Neuronal stem cell (in vitro differentiated cells): ENCODE measurements at places on chromosomes 5 and 9.

DNA sequence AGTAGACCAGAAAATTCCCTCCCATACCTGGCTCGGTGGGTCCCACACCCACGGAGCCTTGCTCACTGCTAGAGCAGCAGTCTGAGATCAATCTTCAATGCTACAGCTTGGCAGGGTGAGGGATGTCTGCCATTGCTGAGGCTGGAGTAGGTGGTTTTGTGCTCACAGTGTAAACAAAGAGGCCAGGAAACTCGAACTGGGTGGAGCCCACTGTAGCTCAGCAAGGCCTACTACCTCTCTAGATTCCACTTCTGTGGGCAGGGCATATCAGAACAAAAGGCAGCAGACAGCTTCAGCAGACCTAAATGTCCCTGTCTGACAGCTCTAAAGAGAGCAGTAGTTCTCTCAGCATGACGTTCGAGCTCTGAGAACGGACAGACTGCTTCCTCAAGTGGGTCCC is 5.6 kb upstream of the GZMA start:
- DNase-seq, result no peak

GRCh38 chr5:96148376-96148775 is 186.7 kb upstream of the ELL2 start:
- no peak for DNase-seq

DNA sequence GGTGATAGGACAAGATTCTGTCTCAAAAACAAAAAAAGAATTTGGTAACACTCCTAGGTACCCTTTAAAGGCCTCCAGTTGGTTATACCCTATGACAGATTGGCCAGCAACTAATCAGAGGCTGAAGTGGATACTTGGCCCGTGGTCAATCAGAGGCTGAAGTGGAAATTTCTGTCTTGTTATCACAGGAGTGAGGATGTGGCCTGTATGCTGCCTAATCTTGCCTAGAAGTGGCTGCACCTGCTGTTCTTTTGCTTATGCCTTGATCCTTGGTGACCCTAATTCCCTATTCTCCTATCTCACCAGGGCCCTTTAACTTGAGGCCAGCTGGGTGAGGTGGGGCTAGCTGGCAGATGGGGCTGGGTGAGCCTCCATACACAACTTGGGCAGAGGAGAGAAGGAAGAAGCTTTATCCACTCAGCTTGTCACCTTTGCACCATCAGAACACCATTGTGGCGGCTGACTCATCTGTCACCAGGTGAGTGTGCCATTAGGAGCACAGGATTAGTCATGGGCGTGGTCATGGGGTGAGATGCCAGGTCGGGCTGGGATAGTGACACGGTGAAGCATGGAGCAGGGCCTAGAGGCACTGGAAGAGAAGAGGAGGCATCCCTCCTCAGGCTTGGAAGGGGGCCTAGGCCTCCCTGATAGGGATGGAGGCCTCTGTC is 41.5 kb downstream of the SAR1B start:
- no peak for DNase-seq

- no peak for DNase-seq
These were observed 168.9 kb downstream of the DRD1 start for GRCh38 chr5:175275097-175275496.

GRCh38 chr9:117644932-117645636 is 59.1 kb upstream of the TLR4 start:
- DNase-seq, result peak; percentile 1

GRCh38 chr5:135162661-135163265 is 128.7 kb upstream of the PITX1 start:
- DNase-seq, result no peak

GRCh38 chr5:150644514-150644913 is 4.1 kb downstream of the SYNPO start:
- no peak for DNase-seq

- no peak for DNase-seq
These were observed 21.7 kb downstream of the ABO start for GRCh38 chr9:133253268-133253667.

GRCh38 chr9:120156376-120156775 is 423.6 kb downstream of the CDK5RAP2 start:
- no peak for DNase-seq

- DNase-seq, result peak; percentile 38
These were observed 357.1 kb downstream of the TRIM32 start for GRCh38 chr9:117044241-117044640.

DNA sequence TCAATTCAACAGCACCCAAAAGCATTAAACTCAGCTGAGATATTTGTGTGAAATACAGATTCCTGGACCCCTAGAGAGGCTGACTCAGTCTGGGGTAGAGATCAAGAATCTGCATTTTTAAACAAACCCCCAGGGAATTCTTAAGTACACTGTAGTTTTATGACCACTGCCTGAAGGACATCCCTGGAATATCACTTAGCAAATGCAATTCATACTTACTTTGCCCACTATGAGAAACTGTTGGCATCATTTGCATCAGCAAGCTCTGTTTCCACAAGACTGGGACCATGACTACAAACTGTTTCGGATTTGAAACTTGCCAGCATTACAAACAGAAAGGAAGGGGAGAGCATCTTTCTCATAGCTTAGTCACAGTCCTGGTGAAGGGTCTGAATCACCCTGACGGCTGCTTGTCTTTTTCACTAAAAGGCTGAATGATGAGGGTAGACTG is 63.7 kb downstream of the MLLT3 start:
- no peak for DNase-seq

- DNase-seq, result no peak
These were observed 835.5 kb downstream of the TLE4 start for GRCh38 chr9:80407220-80407619.

DNA sequence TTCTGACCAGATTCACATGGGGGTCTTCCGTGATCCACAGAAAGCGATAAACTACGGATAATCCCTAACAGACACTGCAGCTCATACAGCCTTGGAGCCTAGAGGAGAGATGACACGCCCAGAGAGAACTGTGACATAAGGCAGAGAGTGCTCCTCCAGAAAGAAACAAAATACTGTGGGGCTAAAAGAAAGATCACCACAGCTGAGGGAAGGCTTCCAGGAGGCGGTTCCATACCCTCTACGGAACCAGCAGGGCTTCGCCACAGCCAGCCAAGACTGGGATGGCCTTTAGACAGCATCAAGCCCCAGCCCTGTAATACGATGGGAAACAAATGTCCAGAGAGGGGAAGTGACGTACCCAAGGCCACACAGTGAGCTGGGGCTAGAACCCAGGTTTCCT is 19.3 kb downstream of the GPX3 start:
- no peak for DNase-seq

DNA sequence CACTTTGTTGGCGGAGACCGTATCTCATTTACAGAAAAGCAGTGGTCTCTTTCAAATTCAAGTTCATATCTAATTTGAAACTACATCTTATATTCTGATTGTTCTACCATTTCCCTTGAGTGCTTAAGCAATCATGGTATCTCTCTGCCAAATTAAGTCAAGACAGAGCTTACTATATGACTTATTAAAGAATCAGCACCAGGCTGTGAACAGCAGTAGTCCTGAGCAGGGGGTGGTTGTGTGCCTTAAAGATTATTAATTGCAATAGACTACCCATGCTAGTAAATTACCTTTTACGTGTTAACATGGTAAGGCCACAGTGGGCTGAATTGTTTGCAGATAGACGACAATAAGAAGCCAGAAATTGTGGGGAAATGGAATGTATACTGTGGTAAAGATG is 21.5 kb downstream of the SNCAIP start:
- no peak for DNase-seq

DNA sequence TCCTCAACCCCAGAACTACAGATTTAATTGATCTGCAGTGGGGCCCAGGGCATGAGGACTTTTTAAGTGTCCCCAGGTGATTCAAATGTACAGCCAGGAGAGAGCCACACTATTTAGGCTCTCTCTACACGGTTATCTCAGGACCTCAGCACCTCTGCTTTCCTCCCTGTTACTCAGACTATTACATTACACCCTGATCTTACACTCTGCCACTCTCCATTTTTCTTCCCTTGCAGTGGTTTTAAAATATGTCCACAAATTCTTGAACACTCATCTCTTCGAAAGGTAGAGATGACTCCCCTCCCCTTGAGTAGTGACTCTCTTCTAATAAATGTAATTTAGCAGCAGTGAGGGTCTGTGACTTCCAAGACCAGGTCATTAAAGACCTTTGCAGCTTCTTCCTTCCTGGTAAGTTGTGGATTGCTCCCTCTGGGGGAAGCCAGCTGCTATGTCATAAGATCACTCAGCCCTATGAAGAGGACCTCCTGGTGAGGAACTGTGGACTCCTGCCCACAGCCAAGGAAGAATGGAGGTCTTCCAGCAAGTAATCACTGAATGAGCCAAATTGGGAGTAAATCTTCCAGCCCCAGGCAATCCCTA is 87.5 kb upstream of the SSBP2 start:
- no peak for DNase-seq

DNA sequence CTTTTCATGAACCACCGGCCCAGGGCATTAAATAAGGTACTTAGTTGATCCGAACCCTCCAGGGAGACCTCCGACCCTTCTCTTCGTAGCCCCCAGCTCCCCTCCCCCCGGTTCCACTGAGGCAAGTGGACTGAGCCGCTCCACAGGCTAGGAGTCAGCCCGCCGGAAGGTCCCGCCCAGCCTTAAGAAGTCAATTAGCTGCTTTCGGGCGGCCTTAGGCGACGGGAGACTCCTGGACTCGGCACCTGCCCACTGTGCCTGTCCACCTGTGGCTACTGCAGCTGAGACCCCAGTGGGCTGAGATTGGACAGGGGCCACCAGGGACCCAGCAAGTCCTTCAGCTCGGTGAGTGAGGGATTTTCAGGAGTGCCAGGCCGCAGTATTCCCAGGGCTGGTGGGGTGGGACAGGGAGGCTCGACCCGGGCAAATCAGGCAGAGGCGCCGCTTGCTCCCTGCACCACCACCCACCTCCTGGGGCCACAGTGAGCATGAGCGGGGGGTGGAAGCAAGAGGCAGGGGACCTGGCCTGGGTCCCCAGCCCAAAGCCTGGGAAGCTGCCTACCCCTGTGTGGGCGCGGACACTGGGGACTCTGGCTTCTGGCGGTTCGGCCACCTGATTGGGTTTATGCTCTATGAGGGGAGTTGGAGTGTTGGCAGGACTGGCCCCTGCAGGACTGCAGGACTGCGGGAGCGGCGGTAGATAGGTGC is 39.6 kb upstream of the SPATA31E1 start:
- no peak for DNase-seq

DNA sequence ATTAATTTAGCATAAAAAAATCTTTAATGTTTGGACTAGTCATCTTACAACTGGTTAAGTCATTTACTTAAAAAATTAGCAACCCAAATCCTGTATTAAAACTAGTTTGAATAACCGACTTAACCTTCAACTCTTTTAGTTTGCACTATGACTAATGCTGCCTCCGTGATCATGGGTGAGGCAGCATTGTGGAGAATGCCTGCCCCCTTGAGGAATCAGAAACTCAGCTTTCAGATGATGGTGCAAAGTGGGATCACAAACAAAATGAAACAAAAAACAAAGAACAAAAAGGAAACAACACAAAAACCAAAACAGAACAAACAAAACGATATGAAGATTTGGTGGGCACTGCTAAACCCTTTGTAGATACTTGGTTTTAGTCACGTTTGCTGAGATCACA is 127.0 kb upstream of the PALM2AKAP2 start:
- no peak for DNase-seq

GRCh38 chr5:119346394-119346793 is 9.4 kb upstream of the TNFAIP8 start:
- DNase-seq, result no peak

DNA sequence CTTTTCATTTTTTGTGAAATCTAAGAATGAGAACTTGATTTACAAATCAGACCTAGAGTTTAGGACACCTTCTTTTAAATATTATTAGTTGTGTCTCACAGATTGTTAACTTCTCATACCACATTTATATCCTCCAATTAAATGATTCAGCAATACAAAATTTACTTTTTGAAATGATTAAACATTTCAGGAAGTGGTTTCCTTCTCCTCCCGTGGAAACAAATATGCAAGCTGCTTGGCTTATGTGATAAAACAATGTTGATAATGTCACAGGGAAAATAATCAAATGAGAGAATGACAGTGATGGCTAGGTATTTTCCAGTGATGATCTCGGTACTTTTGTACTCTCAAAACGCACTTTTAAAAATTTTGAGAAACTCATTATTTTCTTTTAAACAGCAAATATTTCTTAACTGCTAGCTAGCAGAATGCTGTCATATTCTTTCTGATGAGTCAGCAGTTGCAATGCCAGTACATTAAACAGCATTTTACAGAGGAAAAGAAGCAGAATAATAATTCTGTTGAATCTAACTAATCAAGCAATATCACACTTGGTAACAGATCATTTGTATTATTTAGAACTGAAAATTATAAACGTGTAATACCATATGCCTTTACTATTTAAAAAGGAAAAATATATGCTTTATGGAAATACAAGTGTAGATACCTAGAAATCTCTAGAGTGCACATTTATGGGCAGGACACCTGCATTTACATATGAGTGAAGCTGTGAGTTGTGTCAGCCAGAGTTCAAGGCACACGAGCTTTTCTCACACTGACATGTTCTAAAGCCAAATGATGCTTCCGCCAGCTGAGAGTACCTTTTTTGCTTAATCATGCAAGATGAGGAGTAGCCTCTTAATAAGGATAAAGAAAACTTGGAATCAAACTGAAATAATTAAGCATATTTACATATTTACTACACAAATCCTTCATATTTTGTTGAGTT is 53.6 kb upstream of the CDH18 start:
- no peak for DNase-seq

GRCh38 chr5:128534726-128535125 is 3.3 kb downstream of the FBN2 start:
- peak; percentile 15 for DNase-seq

DNA sequence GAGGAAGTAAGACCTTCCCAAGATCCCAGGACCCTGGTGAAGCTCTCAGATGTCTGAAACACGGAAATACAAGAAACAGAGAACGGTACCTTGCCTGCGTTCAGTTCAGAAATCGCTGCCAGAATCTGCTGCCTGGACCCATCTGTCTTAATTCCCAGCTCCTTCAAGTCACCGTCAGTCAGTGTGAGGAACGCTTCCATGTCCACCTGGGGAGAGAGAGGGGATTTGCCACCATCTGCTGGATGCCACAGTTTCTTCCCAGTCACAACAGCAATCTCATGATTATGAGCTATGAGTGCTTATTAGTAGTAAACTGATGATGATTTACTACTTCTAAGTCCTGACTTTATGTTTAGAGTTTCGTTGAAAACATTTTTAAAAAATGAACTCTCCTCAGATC is 36.7 kb upstream of the GABBR2 start:
- no peak for DNase-seq

- no peak for DNase-seq
These were observed 45.6 kb downstream of the DBH start for GRCh38 chr9:133681658-133682306.

DNA sequence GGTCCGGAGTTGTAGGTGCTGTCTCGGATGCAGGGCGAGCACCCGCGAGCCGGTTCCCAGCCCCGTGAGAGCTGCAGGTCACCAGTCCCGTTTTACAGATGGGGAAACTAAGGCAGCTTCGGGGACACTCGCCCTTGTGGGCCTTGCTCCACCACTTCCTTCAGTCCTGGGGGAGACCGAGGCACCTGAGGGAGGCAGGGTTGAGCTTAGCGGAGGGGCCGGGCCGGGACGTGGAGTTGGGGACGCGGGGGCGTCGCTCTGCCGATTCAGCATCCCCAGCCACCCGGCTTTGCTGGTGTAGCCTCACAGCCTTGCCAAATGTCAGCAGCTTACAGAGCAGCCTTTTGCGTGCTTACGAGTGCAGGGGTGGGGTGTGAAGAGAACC is 530 bp downstream of the BBLN start:
- no peak for DNase-seq
